CD4-positive, alpha-beta T cell treated with Interleukin-6 for 4 hours (primary cell): ENCODE measurements at places on chromosomes 2 and 18.

- no peak for DNase-seq
These were observed 49.0 kb downstream of the FAM168B start for GRCh38 chr2:131044075-131044756.

DNA sequence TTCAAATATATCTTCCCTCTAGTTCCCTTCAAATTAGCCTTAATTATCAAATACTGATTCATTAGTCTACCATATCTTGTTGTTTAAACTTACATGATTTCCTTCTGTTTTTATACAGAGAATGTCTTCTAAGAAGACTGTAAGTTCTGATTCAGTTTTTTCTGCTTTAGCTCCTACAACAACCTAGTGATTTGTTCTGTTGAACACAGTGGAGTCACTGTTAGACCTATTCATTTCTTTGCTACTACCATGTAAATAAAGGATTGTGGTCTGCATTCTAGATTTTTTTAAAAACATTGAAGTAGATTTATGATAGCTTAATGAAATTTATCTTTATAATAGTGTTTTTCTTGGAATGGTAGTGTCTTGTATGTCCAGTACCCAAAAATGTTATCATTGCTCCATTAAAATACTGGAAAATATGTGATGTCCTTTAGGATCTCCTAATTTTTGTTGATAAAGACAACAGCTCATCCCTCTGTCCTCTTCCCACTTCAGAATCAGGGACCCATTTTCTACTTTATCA, 146.4 kb downstream of the MBD5 start:
- no peak for DNase-seq

DNA sequence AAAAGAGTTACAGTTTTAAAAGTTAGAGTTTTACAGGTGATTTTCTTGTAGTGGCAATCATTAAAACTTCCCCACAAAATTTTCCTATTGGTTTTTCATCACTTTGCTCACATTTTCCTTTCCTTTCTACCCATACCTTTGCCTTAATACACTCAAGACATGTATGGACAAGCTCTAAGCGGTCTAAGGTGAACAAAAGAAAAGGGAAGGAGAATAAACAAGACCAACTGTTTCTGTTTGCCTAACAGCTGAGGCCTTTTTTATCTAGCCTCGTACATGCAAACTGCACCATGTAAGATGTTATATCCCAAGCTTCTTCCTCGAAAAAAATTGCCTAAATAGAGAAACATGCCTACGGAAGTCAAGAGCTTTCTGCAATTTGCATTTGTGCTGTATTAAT, 33.9 kb upstream of the TBC1D8 start:
- DNase-seq: no peak

- no peak for DNase-seq
These were observed 6.6 kb downstream of the GALNT5 start for GRCh38 chr2:157264099-157264498.

DNA sequence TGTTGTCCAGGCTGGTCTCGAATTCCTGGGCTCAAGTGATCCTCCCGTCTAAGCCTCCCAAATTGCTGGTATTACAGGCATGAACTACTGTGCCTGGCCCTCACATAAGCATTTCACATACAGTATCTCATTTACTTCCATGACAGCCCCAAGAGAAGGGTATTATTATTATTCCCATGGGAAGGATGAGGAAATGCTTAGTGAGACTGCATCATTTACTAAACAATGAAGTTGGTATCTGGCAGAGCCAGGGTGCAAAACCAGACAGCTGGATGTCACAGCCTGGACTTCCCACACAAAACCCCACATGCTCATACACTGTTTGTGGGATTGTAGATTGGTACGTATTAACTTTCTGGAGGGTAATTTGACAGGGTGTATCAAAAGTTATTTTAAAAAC, 29.9 kb downstream of the DAPL1 start:
- DNase-seq: no peak

- DNase-seq: no peak
These were observed 58.8 kb upstream of the SIX2 start for GRCh38 chr2:45067859-45068570.

- DNase-seq: no peak
These were observed 486.0 kb downstream of the ERBB4 start for GRCh38 chr2:212052412-212053159.

DNA sequence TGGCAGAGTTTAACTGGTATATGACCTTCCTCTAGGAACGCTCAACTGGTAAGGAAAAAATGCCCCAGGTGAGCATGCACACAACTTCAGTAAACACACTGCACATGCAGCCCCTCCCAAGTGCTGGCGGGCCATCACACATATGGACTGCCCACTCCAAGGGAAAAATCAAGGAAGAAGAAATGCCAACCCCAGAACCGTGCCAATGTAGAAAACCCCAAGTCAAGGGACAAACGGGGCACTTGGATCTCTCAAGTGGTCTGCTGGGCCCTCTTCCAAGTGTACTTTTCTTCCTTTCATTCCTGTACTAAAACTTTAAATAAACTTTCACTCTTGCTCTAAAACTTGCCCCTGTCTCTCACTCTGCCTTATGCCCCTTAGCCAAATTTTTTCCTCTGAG, 76.4 kb upstream of the ACVR1 start:
- no peak for DNase-seq

DNA sequence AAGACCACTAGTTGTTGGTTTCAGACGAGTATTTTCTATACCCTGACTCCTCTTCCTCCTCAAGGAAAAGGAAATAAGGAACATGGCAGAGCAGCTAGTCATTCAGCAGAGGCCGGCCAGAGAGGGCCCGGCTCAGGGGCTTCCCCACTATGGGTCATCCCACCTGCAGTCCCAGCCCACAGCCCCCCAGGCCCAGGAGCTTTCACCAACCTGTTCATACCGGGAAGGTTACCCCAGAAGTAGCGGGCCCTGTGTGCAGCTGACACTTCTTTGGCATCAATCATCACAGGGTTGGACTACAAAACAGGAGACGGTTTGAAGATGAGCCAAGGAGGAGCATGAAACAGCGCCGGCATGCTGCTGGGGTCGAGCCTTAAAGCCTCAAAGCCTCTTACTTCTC, 70.5 kb upstream of the POMC start:
- DNase-seq: no peak
